Coronary artery (tissue), 2 donors: ENCODE measurements at places on chromosomes 1 and 21.

- DNase-seq = no peak
Observed at GRCh38 chr1:100377590-100378361, 25.5 kb downstream of the CDC14A start.

DNA sequence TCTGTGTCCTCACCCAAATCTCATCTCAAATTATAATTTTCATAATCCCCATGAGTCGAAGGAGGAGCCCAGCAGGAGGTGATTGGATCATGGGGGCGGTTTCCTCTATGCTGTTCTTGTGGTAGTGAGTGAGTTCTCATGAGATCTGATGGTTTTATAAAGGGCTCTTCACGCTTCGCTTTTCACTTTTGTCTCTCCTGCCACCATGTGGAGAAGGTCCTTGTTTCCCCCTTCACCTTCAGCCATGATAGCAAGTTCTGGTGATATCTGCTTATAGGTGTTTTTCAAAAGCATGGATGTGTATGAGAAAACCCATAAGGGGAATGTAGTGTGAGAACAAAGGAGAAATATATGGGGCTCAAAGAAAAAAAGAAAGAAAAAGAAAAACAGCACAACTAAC lies 405.9 kb upstream of the RGS18 start:
- DNase-seq = no peak

- no peak for DNase-seq
Observed at GRCh38 chr1:30906631-30907441, 1.7 kb downstream of the SDC3 start.

DNA sequence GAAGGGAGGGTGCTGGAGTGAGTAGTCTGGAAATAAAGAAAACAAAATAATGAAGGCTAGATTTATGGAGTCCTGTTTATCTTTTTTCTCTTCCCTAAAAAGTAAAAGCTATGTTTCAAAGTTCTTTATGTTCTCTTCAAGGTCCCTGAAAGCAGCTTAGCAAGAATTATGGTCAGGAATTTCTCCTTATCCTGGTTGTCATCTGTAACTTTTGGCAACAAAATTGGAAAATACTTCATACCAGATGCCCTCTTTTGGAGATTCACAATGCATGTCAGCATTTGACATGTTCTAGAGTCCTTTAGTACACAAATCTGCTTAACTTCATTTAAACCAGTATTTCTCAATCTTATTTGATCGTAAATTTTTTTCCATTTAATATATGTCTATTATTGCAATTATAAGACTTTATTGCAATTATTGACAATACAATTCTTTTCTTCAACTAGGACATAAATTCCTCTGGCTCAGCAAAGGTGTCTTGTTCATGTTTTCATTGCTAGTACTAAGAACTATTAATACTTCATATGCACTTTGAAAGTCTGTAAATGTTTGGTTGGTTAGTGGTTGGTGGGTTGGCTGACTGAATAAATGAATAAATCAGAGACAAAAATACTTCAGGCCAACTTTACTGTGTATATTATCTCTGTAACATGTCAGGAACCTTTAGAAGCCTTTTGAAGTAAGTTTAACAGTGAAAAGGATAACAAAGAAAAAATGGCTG lies 101.5 kb downstream of the ATP1B1 start:
- DNase-seq = no peak

DNA sequence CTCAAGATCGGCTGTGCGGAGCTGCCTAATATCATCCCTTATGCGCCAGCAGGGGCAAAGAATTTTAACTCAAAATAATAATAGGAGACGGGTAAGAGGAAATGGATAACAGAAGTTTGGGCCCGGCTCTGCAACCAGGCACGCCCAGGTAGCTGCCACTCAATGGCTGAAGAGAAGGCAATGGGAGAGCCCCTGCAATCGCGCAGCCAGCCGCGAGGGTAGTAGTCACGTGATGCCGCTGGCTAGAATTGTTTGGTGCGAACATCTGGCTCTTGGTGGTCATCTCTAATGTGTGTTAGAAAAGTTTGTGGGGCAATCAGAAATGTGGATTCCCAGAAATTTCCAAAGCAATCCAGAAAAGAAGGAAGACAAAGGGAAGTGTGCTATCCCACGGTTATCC lies 12.3 kb downstream of the BARHL2 start:
- DNase-seq = no peak

DNA sequence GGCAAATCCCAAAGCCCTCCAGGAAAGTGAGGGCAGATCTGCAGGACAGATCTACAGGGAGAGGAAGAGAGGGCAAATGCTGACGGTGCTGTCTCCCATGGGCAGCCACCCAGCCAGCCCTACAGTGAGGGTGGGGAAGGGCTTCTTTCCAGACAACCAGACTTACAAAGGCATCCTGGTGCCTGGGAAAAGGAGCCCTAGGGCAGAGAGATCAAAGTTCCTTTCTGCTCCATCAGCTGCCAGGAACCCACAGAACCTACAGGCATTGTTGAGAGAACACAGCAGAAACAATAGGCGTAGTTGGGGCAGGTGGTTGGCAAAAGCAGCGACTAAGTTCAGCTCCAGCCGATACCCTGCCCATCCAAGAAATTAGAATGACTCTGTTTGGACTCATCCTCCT lies 332.4 kb downstream of the KCNH1 start:
- DNase-seq = no peak

- no peak for DNase-seq
Observed at GRCh38 chr1:27872802-27873551, 633 bp downstream of the THEMIS2 start.

- no peak for DNase-seq
Observed at GRCh38 chr1:193569096-193569982, 382.9 kb upstream of the B3GALT2 start.

DNA sequence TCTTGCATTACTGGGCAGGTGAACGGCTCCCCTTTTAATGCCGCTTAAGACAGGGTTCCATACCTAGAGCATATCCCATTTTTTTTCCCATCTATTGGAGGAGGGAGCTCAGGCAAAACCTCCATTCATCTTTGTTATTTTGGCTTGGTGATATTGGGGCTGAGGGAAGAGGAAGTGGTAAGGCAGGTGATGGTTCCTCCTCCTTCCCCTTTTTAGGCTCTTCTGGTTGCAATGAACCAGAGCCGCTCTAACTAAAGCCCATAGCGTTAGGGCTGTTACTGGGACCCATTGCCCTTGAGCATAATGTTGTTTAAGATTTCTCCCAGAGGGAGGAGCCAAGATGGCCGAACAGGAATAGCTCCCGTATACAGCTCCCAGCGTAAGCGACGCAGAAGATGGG lies 21.1 kb downstream of the PYHIN1 start:
- DNase-seq = no peak

- DNase-seq = no peak
Observed at GRCh38 chr1:39866767-39867166, 16.5 kb downstream of the TRIT1 start.

DNA sequence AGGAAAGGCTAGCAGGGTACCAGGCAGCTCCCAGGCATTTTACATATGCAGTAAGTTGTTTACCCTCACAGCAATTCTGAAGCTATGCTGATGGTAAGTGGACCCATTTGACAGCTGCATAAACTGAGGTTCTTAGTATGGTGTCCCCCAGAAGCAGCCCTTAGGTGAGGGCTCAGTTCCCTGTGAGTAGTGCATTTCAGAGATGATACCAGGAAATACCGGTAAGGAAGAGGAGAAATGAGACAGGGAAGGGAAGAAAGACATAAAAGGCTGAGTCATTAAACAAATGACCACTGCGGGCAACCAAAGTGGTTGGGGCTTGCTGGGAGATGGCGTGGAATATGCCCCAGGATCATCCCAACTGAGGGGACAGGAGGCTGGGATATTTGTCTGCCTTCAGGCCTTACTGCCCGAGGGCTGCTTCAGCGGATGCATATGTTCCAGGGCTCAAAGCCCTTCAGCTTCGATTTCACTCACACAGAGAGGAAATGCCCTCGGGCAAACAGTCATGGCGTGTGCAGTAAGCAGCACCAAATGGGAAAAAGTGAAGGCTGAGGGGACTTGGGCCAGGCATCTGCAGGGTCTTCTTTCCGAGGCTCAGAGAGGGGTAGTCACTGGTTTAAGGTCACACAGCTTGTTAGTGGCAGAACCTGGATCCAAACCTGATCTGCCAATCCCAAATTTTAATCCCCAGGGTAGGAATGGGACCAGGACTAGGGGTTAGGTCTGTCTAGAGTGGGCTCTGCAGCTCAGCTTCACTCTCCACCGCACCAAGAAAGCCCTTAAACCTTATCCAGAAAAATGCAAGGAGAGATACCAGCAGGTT lies 133.7 kb upstream of the RUNX3 start:
- no peak for DNase-seq

GRCh38 chr1:29062157-29062942 lies 61.4 kb downstream of the TMEM200B start:
- DNase-seq = no peak

DNA sequence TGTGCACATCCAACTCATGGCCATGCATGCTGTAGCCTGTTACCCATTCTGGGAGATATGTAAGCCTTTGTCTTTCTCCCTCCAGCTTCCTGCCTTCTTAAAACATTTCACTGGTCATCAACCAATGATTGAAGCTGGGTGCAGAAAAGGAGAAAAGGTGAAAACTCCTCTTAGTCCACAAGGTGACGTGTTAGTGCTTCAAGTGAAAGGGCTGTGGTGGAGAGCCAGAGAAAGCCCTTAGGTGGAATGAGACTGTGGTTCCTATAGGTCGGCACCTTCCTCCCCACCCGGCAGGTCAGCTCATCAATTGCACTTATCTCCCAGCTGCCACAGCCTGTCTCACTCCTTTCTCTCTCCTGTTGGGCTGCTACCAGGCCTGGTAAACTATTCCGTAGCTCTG lies 30.4 kb downstream of the ERG start:
- no peak for DNase-seq

- no peak for DNase-seq
Observed at GRCh38 chr1:193841857-193842256, 655.4 kb upstream of the B3GALT2 start.

GRCh38 chr1:186957314-186957713 lies 128.6 kb downstream of the PLA2G4A start:
- DNase-seq = no peak

- no peak for DNase-seq
Observed at GRCh38 chr1:155093911-155094621, 15.4 kb downstream of the EFNA3 start.

DNA sequence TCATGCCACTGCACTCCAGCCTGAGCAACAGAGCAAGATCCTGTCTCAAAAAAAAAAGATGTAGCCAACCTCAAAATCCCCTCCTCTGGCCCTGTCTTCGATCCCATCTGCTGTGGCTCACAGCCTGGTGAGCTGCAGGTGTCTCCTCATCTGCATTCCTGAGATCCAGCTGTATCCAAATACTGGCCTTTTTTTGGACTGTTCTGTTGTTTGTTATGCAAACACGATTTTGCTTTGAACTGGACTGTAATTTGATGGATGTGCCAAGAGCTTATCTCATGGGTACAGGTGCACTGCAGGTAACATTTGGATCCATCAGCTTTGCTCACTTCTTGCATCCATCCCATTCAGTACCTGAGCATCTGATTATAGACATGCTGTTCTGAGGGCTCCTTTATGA lies 14.1 kb upstream of the FAM43B start:
- no peak for DNase-seq

- DNase-seq = no peak
Observed at GRCh38 chr1:91600431-91601337, 100.0 kb downstream of the CDC7 start.

DNA sequence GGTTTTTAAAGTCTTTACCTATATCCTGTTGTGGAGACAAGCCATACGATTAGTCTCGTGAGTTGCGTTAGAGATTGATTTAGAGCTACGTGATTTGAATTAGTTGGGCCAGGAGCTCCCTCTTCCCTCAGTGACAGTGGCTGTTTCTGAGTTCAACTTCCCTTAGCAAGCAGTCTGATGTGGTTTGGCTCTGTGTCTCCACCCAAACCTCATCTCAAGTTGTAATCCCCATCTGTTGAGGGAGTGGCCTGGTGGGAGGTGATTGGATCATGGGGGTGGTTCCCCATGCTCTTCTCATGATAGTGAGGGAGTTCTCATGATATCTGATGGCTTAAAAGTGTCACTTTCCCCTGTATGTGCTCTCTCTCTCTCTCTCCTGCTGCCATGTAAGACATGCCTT lies 192.9 kb upstream of the PTGFR start:
- no peak for DNase-seq

GRCh38 chr1:174880171-174880570 lies 119.6 kb upstream of the CACYBP start:
- DNase-seq = no peak

DNA sequence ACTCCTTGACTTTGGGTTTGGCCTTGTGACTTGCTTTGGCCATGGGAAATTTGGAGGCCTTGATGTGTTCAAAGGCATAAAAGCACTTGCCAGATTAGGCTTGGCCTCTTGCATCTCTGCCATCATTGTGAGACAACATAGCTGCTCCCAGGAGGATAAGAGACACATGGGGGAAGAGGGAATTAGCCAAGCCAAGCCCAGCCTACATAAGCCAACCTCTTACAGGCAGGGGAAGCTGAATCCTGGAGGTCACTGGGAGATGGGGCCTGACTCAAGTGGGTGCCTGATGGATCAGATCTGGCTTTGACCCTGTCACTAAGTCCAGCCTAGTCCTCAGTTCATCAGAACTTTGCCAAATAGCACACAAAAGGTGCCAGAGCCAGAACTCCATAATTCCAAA lies 37.6 kb upstream of the HMGB4 start:
- no peak for DNase-seq

DNA sequence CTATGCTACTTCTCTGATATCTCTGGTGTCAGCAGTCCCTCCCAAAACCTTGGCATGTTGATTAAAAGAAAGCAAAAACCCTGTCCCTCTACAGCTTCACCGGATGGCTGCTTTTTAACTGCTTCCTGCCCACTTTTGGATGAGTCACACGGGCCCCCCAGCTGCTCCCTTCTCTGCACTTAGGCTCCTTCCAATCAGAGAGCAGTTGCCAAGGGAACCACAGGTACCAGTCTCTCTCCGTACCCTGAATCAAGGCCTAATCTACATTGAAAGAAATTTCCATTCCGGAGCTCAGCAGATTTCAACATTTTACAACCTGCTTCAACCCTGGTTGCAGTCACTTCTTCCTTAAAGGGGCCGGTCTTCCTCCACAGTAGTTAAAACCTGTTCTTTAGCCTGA lies 70.6 kb upstream of the GJB5 start:
- DNase-seq = no peak

- no peak for DNase-seq
Observed at GRCh38 chr1:209612646-209613399, 29.3 kb downstream of the CAMK1G start.

DNA sequence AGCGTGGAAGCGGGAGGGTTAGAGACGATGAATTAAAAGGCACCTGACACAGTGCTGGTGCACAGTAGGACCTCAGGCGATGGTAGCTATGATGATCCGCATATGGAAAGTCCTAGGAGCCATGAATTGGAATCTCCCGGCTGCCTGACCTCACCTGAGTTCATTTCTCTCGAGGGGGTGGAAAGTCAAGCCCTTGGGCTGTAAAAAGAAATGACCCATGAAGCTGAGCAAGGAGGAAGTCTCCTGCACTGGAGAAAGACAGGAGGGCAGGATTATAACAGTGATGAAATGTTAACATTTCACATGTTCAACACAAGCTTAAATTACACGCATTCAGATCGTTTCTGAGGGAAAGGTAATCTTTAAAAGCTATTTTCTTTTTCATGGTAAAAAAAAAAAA lies 481.2 kb downstream of the MATN1 start:
- no peak for DNase-seq
